ENCODE measurements at places on chromosomes 16 and 17.
A peak's percentile ranks its signal among the peaks of the same experiment; 100 is the strongest.

- no peak for DNase-seq
These were observed 580 bp downstream of the BCAR1 start for GRCh38 chr16:75250809-75251279.

- no peak for DNase-seq
These were observed at the start of gene CHAD for GRCh38 chr17:50468304-50469207. Gene CHAD, minus strand, starts transcription at chr17:50468880. Its CDS starts 67 bp downstream, at chr17:50468813.

GRCh38 chr16:27318392-27319256, 4.8 kb downstream of the IL4R start:
- DNase-seq: no peak

- no peak for DNase-seq
These were observed 1.5 kb upstream of the OSGIN1 start for GRCh38 chr16:83951544-83951943.

DNA sequence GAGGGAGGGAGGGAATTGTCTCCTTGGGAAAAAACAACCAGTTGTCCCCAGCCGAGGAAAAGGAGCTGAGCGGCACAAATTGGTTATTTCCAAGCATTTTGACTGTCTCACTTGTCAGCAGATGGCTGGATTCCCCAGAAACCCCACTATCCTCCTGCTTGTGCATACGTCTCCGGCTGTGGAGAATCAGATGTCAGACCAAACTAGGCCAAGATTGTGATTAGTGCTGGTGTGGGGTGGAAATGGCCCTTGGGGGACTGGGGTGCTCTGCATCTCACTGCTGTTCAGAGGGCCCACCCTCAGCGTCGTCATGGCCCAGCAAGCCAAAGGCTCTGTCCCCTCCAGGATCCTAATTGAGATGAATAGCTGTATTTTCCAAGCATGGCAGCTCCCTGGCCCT, 131.7 kb upstream of the HSBP1 start:
- no peak for DNase-seq

DNA sequence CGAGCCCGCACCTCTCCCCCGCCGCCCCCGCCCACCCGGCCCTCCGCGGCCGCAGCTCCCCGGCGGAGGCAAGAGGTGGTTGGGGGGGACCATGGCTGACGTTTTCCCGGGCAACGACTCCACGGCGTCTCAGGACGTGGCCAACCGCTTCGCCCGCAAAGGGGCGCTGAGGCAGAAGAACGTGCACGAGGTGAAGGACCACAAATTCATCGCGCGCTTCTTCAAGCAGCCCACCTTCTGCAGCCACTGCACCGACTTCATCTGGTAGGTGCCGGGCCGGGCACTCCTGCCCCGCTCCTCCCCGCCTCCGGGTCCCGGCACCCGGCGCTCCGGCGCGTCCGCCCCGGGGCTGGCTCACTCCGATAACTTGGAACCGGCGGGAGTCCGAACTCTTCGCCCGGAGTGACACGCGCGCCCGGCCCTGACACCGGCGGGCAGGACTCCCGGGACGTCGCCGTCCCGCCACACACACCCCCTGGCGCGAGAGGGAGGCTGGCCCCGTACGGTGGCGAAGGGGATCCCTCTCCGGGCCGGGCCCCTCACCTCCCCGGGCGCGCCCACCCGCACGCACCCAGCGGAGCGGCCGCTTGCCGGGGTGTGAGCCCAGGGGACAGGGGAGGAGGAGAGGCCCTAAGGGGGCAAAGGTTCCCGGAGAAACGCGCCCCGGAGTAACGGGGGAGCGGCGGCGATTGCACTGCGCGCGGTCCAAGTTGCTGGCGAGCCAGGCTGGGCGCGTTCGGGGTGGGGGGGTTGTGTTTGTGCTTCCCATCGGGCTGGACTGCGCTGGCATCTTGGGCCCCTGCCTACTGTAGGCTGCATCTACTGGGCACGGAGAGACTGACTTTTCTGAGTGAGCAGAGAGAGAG, 581 bp downstream of the PRKCA start:
- DNase-seq: peak; percentile 16

DNA sequence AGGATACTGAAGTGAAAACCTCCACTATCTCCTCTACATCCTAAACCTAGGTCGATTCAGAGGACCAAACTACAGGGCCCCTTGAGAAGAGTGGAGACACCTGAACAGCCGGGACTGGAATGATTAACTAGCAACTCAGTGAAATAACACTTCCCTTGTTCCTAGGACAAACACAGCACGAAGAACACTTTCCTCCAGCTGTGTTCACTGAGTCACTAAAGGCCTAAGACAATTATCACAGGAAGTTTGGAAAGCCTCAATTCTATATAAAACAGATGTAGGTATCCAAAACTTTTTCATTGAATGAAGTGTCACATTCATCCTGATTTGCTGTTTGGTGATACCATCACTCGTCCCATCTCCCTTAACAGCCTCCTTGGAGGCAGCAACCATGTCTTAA, 15.5 kb upstream of the CUEDC1 start:
- DNase-seq: no peak

- DNase-seq: no peak
These were observed 4.3 kb downstream of the MT1H start for GRCh38 chr16:56673921-56674320.

- DNase-seq: no peak
These were observed 983.9 kb downstream of the CDH11 start for GRCh38 chr16:64138006-64138405.

- peak; percentile 6 for DNase-seq
These were observed 122.1 kb downstream of the SKAP1 start for GRCh38 chr17:48307814-48308411.

GRCh38 chr16:15575293-15576049, 67.5 kb downstream of the MARF1 start:
- no peak for DNase-seq

DNA sequence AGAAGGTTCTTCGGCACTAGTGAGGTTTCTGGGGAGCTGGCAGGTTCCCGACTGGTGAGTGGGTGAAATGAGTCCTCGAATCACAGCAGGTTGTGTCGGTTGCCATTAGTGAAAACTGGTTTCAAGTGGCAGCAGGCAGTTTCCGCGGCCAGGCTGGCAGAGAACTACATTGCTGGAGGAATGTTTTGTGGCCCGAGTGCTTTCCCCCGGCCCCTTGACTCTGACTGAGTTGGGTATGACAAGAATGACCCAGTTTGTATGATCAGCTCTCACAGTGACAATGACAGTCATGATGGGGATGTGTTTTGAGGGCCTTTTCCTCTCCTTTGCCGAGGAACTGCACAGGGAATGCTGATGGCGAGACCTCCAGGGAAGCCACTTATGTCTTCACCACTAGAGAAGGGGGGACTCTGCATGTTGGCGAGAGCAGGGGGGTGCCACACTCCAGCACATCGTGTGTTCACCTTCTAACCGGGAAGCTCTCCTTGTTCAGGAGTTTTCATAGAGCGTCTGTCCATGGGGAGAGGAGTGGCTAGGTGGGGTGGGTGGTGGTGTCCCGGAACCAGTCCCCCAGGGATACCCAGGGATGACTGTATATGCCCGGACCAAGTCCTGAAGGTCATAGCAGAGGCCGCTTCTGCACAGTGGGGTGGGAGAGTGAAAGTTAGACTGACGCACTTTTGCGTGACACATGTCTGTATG, 206.0 kb upstream of the CHMP6 start:
- DNase-seq: no peak

DNA sequence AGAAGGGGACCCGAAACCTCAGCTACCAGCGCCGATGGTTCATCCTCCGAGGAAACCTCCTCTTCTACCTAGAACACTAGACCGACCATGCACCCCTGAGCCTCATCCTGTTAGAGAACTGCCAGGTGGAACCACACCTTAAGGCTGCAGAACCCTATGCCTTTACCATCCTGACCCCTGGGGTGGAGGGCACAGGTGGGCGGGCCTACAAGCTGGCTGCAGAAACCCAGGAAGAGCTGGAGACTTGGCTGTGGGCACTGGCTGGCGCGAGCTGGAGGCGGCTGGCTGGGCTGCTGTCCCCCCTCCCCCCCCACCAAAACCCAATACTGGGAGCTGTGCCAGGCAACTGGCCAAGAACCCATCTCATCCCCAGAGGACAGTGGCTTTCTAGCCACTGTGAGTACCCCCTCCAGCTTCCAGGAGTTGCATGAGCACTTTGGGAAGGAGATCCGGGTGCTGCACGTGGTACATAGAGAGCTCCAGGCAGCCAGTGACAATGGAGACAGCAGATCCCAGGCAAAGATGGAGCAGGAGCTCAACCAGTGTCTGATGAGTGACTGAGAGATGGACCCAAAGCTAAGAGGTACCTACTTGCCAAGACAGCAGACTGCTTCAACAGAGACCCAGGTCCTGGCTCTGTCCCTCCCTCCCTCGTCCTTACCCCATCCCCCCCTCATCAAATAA, 1.4 kb upstream of the CD2BP2 start:
- no peak for DNase-seq

DNA sequence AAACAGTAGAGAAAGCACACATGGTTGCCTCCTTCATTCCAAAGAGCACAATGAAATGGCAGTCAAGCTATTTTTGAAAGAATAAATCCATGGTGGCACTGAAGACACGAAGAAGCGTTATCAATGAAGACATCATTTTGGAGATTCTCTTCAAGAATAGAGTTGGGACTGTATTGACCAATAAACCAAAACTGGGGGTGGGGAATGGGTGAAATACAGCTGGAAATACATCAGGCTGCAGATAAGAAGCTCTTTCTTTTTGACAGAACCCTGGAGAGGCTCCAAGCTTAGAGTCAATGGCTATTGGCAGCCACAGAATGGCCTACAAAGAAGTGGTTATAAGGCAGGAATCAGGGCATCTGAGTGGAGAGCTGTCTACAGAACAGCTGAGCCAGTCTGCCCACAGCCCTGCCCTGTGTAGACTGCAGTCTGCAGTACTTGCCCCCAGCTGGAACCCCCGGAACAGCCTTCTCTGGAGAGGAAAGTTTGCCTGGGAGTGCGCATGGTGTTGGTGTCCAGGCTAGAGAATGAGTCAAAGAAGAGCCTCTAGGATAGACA, 100.4 kb downstream of the STX8 start:
- no peak for DNase-seq

DNA sequence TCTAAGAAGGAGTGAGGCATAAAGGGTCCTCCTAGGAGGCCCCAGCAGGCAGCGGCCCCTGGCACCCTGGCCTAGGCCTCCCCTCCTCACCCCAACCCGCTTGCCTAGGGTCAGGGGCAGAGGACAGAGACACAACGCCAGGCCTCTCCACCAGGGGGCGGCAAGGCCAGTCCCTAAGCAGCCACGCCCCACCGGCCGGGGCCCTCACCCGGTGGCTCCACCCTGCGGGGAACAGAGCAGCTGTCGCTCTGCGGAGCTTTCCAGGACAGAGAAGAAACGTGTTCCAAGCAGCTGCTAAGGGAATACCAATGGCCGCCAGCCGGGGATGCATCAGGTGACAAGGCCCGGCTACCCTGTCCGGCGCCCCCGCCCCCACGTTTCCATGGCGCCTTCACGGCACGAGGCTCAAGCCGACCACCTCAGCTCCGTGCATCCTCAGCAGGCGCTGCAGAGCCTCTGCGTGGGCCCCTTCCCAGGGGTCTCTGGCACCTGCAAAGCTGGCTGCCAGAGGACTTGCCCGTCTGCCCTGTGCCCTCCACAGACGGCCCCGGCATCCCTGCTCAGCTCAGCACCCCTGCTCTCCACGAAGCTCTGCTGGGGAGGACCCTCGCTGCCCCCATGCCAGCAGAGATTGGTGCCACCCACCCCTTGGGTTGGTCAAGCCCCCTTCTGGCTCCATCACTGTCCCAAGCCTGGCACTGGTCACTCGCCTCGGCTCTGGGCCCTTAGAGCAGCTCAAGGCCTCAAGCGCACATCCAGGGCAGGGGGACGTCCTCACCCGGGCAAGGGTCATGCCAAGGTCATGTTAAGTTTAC, 5.6 kb downstream of the ZNF598 start:
- DNase-seq: peak; percentile 65

GRCh38 chr16:82219298-82219697, 49.3 kb upstream of the MPHOSPH6 start:
- DNase-seq: no peak

DNA sequence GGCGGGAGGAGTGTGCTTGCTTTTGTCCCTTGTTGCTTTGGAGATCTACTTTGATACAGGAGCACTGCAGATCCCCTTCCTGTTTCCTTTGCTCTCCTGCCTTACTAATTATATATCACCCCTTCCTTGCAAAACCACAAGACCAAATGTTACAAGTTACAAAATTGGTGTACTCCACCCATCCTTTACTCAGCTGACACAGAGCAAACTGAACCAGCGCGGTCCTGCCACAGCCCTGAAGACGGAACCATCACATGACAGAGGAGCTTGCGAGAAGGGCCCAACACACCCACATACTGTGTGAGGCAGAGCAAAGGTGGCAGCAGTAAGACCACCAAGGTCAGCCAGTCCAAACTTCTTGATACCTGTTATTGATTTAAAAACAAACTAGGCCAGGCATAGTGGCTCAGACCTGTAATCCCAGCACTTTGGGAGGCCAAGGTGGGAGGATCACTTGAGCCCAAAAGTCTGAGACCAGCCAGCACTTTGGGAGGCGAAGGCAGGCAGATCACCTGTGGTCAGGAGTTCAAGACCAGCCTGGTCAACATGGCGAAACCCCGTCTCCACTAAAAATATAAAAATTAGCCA, 33.2 kb downstream of the CYTH1 start:
- DNase-seq: peak; percentile 60

- DNase-seq: no peak
These were observed 9.2 kb upstream of the ANKFY1 start for GRCh38 chr17:4272972-4273368.

- DNase-seq: no peak
These were observed 16.7 kb downstream of the DRC7 start for GRCh38 chr16:57711346-57711745.

DNA sequence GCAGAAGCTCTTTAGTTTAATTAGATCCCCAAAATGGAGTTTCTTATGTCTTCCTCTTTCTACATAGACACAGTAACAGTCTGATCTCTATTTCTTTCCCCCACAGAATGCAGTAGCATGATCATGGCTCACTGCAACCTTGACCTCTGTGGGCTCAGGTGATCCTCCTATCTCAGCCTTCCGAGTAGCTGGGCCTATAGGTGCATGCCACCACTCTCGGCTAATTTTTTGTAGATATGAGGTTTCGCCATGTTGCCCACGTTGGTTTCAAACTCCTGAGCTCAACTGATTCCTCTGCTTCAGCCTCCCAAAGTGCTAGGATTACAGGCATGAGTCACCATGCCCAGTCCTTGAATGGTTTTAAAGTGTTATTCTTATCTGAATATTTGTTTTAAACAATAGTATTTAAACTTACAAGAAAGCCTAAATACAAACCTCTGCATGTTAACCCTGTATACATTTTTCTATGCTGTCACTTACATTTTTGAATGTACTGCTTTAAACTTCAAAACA, 120.6 kb downstream of the GOSR1 start:
- no peak for DNase-seq

- peak; percentile 26 for DNase-seq
These were observed 355.3 kb downstream of the TOX3 start for GRCh38 chr16:52191531-52192134.

GRCh38 chr16:27499659-27500055, 50.1 kb downstream of the GTF3C1 start:
- DNase-seq: no peak

GRCh38 chr17:16329519-16330271, 23.6 kb downstream of the CENPV start:
- DNase-seq: no peak

DNA sequence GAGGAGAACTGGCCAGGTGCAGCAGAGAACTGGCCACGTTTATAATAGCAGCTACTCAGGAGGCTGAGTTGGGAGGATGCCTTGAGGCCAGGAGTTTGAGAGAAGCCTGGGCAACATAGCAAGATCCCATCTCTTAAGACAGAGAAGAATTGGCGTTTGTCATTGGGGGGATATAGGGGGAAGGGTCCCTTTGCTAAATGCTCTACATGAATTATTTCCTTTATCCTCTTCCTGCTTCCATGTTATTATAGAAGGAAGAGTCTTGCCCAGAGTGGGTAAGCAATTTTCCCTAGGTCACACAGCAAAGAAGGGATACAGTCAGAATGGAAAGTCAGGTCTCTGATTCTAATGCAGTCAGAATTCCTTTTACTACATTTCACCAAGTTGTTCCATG, 68.0 kb downstream of the MYH11 start:
- no peak for DNase-seq

Data from stimulated activated CD8-positive, alpha-beta memory T cell treated with anti-CD3 and anti-CD28 coated beads, Interleukin-7, amount 100 ng/mL, for 1 hour (primary cell).